ENCODE measurements at places on chromosomes 6 and 20.

GRCh38 chr6:159691133-159691962, 1.7 kb downstream of the SOD2 start:
- DNase-seq, result no peak

DNA sequence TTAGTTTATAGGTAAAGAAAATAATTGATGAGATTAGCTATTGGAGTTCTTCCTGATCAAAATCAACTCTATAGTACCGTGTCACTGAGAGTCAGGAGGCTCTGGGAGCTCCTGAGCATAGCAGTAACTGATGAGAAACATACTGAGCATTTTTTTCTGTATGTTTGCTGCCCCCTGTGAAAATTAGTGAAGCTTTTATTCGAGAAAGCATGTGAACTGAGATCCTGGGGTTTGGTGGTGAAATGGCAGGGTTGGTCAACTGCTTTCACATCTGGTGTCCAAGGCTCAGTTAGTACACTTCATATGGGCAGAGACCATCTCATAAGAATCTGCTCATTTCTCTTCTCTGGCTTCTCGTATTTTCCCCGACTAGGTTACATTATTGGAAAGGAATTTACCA, 4.1 kb upstream of the ABT1 start:
- DNase-seq, result no peak

DNA sequence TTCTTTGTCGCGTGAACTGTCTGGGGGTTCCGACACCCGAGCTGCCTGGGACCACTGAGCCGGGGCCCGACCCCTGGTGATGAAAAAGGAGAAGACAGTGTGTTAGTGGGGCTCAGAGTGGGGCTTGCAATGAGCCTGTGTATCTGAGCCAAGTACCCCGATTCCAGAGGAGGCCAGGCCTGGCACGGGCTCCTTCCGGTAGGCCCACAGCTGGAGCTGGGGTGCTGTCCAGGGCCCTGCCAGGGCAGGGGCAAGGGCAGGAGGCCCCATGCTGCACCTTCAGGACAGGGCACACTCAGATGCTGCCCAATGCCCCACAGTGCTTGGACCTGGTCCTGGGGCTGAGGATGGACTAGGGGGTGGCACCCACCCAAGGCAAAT, 89.4 kb downstream of the TAF4 start:
- no peak for DNase-seq

DNA sequence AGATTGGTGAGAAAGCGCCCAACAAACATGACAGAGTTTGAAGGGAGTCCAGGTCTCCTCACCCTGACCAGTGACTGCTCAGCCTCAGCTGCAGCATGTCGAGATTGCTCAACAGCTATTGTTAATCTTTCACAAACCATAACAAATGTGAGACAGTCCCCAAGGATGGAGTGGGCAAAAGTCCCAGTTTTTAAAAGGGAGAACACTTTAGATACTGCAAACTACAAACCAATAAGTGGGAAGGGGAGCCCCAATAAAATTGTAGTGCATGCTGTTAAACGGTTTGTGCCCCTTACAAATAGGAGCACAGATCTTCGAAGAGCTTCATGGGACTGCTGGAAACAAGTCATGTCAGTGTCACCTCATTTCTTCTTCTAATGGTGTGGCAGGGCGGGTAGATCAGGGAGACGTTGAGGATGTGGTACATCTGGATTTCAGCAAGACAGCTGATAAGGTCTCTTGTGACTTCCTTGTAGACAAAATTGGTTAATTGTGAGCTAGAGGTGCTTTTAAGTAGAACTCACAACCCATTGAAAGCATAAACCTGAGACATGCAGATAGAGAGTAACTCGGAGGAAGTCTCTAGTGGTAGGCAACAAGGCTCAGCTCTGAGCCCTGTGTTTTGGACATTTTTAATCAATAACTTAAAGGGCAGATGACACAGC, 134.0 kb upstream of the ARMC2 start:
- no peak for DNase-seq

Data from neural crest cell (in vitro differentiated cells).